ENCODE measurements at places on chromosomes 12 and 14.

DNA sequence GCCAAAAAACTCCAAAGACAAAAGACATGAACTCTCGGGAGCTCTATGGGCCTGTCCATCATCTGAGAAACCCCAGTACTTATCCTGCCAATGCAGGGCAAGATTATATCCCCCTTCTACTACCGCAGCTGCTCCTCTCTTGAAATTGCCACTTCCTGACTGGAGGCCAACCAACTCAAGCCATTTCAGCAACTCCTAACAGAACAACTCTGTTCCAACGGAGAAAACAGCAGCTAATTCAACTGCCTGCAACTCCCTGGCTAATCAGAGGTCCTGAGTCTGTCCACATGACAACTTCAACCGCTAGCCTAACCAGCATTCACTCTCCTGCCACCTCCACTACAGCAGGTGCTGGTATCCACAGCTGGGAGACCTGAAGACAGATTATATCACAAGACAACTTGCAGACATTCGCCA, 24.1 kb downstream of the CEP83 start:
- DNase-seq = no peak

GRCh38 chr12:3170423-3171194, 93.4 kb downstream of the TSPAN9 start:
- DNase-seq = no peak

- DNase-seq = peak; percentile 73
Measured at GRCh38 chr14:24307575-24308341, at the start of gene CIDEB. Gene CIDEB, minus strand, starts transcription at chr14:24307977. Its CDS starts 119 bp downstream, at chr14:24307858.

DNA sequence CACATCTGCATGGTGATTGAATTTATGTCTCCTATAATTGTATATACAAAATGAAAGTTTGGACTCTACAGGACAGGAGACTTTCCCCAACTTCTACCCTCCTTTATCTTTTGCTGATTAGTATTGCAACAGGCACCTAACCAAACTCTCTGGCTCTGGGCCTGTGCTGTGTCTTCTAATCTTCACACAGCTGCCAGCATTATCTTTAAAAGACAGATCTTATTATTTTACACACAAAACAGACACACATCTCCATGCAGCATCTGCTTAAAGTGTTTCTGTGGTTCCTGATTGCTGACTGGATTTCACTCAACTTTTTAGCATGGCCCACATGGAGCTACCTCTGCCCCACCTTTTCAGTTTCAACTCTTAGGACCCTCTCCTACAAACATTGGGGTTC, 154.9 kb upstream of the PELI2 start:
- no peak for DNase-seq

DNA sequence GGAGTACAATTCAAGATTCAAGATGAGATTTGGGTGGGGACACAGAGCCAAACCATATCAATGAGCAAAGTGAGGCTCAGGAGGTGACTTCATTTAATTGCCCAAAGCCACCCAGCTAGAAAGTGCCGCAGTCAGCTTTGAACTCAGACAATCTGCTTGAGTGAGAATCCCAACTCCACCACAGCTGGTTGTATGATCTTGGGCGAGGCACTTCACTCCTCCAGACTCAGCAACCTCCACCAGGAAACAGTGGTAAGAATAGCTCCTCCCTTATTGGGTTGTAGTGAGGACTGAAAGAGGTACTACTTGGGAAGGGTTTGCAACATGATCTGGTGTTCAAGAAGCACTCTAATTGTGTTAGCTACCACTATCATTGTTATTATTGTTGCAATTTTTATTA, 129.2 kb upstream of the RFLNA start:
- no peak for DNase-seq

GRCh38 chr12:132071040-132071810, 72.9 kb downstream of the DDX51 start:
- peak; percentile 95 for DNase-seq

DNA sequence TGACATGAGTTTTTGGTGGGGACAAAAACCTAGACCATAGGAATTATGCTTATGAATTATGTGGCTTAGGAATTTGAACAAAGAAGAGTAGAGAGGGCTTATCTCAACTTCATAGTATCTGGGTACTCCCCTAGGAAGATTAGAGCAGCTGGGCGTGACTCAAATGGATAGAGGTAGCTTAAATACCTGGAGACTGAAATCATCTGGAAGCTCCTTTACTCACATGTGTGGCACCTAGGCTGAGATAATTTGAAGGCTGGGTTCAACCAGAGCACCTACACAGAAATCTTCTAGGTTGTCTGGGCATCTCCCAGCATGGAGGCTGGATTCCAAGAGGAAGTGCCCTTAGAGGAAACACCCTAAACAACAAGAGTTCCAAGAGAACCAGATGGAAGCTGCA, 393.9 kb downstream of the ADAMTS20 start:
- DNase-seq = no peak

GRCh38 chr14:59176765-59177164, 11.7 kb upstream of the DAAM1 start:
- DNase-seq = no peak

- no peak for DNase-seq
Measured at GRCh38 chr12:130628304-130628703, 87.8 kb downstream of the RIMBP2 start.

DNA sequence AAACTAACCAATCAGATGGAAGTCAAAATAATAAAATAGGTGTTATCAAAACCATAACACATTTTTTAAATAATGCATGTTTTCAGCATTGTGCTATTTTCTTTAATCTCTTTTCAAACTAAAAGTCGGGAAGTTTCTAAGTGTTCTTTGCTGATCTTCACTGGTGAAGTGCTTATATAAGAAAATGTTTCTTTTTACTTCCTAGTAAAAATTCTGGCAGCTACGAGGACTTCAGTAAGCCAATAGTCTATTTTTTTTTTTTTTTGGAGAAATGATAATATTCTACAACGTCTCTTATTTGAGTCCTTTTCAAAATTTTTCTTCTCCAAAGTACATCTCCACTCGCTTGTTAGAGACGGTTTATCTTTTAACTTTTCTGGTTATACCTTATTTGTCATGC, 448.0 kb downstream of the SLC6A15 start:
- DNase-seq = no peak

- no peak for DNase-seq
Measured at GRCh38 chr14:20799892-20800544, 2.6 kb downstream of the RNASE1 start.

GRCh38 chr14:38209572-38210557, 2.2 kb downstream of the SSTR1 start:
- DNase-seq = peak; percentile 88
